ENCODE measurements at places on chromosomes 3 and 15.

DNA sequence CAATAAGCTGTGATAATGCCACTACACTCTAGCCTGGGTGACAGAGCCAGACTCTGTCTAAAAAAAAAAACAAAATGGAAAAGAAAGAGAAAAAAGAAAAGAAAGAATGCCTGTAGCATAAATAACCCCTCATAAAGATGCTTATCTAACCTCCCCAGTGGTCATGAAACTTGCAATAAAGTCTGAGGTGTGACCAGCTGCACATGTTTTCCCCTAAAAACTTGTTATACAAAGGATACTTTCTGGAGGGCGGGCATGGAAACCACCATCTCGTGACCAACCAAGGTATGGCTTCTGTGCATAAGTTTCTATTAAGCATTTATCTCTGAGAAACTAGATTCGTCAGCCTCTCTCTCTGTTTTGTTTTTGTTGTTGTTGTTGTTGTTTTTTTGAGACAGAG is 21.8 kb downstream of the CCDC32 start:
- no peak for DNase-seq

DNA sequence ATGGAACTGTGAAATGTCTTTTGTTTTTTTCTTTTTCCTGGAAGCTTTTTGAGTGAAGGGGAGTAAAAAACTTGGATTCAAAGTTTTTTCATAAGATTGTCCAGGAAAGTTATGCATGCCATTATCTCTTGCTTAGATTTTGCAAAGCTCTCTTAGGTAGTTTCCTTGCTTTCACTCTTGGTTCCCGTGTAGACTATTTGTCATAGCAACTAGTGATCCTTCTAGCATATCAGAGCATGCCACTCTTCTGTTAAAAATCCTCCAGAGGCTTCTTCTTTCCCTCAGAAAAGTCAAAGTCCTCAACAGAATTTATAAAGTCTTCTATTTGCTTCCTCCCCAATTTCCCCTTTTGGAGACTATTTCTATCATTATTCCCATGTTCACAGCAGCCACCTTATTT is 21.1 kb downstream of the GTF2E1 start:
- DNase-seq, result no peak

DNA sequence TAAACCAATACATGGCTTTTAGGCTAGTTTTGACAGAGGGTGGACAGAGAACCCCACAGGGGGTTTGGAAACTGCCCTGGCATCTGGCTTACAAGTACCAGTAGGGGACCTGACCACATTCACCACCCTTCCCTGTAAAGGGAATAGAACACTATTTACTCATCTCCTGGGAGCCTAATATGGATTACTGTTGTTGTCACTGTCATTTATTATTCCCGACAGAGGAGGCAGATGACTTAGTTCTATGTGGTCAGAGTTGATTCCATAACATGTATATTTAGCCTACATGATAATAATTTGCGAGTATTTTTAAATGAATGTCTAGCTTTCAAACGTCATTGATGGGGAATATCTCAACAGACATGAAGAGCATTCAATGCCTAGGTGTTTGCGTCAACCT is 15.9 kb downstream of the ZBTB38 start:
- DNase-seq, result peak; percentile 50

DNA sequence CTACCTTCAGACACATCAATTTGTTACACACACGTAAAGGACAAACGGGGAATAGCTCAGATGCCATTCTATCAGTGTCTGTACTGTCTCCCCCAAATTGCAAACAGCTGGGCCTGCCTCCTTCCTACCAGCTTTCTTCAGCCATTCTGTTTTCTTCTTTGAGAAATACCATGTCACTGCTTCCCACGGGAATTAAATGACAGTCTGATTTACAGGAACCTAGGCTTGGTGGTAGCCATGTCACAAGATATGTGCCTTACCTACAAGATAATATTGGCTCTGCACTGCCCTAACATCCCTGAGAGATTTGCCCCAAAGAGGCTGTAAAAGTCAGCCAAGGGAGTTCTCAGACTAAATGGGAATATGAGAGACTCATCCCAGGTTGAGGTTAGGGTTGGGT is 308.3 kb downstream of the LRTM1 start:
- DNase-seq, result no peak

DNA sequence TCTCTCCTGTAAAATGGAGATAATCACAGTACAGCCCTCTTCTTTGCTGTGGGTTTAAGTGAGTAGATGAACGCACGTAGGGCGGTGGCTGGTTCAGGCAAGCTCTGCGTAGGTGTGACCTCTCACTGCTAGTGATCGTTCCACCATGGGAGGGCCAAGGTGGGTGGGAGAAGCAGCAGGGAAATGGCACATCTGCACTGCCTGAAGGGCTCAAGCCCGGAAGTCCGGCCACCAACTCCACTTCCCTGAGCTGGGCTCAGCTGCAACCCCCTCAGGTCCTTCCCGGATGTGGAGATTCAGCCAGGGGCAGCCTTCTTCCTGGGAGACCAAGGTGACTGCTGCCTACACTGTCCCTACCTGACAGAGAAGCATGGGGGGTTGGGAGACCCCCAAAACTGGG is 102.9 kb downstream of the ADCY5 start:
- DNase-seq, result no peak

- no peak for DNase-seq
Observed at GRCh38 chr3:21564531-21564930, 186.5 kb downstream of the ZNF385D start.

DNA sequence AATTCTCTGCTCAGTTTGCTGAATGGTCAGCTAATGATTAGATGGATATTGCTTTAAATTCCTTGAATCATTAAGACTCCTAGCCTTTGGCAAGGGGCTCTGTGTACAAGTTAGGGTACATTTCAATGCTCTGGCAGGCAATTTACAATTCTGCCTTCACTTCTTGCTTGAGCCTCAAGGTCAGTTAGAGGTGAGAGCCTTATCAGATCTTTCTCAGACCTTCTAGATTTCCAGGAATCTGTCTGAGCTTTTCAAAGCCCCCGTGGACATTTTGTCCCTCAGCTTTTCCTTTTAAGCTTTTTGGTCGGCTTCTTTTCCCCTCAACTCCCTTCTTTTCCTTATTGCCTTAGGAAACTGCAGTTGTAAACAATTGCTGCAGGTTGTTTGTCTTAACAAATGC is 34.7 kb downstream of the TGM4 start:
- no peak for DNase-seq

- peak; percentile 83 for DNase-seq
Observed at GRCh38 chr15:22895465-22896190, 57.2 kb downstream of the NIPA2 start.

DNA sequence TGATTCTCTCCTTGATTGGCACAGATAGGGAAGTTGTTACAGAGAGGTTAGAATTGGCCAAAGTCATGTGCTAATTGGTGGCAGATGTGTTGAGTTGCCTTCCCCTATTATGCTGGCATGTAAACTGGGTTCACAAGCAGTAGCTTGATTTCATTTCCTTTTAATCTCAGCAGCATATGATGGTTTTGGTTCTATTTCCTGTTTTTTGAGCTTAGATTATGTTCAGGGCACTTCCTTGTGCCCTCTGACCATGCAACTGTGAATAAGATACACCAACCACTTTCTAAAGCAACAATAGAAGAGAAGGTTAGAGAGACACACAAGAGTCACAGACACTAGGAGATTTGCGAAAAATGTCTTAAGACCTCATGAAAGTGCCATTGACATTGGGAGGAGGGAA is 16.5 kb downstream of the HPS3 start:
- no peak for DNase-seq

DNA sequence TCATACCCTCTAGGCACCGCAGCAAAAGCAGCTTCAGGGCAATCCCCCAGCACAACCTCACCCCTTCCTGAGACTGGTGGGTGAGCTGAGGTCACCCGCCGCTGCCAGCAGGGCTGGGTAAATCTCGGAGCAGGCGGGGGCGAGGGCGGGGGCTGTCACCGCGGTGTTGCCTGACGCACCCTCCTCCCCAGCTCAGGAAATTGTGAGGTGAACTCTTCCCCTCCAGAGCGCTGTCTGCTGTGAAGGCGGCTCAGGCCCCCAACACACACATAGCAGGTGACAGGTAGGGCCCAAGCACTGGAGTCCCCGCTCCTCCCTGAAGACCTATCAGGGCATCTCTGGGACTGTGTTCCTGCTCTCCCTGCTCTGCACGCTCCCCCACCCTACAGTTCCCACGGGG is 30.2 kb upstream of the FURIN start:
- DNase-seq, result no peak

GRCh38 chr3:38031022-38031994 is 1.9 kb upstream of the PLCD1 start:
- DNase-seq, result peak; percentile 64

DNA sequence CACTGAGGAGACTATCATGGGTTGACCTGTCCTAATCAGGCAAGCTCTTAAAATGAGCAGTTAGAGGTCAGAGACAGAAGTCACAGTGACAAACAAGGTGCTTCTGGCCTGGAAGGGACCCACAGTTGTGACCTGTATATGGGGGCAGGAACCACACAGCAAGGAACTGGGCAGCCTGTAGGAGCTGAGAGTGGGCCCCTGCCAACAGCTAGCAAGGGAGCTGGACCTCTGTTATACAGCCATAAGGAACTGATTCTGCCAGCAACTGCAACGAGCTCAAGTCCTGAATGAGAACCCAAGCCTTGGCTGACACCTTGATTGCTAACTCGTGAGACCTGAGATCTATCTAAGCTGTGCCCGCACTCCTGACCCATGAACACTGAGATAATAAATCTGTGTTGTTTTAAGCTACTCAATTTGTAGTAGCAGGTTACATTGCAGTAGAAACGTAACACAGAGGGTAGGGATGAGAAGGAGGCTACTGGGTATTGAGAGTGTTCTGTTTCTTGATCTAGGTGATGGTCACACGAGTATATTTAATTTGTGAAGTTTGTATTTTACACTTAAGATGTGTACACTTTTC is 44.5 kb upstream of the MAGI1 start:
- no peak for DNase-seq

DNA sequence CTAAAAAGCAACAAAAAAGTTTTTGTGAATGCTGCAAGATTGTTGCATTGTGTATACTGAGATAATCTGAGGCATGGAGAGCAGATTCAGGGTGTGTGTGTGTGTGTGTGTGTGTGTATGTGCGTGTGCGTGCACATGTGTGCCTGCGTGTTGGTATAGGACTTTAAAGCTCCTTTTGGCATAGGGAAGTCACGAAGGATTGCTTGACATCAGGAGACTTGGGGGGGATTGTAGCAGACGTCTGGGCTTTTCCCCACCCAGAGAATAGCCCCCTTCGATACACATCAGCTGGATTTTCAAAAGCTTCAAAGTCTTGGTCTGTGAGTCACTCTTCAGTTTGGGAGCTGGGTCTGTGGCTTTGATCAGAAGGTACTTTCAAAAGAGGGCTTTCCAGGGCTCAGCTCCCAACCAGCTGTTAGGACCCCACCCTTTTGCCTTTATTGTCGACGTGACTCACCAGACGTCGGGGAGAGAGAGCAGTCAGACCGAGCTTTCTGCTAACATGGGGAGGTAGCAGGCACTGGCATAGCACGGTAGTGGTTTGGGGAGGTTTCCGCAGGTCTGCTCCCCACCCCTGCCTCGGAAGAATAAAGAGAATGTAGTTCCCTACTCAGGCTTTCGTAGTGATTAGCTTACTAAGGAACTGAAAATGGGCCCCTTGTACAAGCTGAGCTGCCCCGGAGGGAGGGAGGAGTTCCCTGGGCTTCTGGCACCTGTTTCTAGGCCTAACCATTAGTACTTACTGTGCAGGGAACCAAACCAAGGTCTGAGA is 4.7 kb downstream of the BHLHE40 start:
- DNase-seq, result peak; percentile 90

DNA sequence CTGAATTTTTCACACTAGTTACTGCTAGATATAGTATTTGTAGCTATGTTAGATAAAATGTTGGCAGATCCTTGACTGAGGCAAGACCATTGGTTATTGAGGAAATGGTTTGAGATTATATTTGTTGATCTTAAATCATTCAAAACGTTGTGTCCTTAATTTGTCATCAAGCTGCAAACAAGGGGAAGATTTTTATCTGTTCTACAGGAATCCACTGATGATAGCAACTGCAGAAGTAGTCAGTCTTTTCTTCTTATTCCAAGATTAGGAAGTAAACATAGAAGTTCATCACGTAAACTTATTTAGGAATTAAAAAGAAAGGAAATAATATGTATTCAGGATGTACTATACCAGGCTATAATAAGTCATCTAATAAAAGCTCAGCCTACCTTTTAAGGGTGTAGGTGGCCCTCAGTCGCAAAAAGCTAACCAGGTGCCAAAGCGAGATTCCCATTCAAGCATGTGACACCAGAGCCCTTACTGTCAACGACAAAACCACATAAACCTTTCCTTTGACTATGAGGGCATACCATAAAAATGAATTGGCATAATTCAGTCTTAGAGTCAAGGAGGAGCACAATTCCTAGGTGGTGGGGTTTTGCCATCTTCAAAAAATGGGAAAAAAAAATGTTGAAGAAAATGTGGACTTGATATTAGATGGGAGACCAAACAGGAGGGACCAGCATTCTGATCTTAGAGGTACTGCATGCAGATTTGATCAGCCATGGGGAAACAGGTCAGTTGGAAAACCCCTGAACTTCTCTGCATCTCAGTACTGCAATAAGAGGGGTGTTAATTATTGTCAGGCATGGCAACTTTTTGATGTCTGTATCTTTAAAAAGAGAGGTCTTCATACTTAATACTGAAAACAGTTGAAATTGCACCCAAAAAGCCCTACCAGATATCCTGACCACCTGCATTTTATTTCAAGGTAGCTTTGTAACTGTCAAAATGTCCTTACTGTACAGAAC is 212.5 kb upstream of the UBE2E1 start:
- no peak for DNase-seq

DNA sequence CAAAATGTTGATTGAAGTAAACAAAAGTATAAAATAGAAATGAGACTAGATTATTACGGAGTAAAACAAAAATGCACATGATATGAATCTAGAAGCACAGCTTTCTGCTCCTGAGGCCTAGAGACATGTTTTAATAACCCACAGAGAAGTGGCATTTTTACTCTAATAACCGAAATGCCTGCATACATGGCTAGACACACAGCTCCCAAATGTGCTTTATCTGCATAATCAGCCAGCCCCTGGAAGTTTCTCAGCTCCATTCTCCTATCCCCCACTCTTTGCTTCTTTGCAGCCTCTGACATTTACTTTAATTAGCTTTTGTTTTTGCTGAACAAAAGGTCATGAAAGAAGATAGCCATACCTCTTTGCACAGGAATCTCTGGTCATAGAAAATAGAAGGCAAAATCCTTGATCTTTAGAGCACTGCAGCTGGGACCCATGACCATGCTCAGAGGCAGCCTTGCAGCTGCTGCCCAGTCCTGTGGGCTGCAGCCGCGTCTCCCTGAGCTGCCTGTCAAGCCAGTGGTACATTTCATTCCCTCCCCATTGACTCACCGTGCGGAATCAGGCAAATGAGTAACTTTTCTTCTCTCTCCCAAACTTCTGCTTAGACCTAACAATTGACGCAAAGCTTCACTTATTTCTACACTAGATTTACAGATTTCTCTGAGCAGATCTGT is at the start of gene VEPH1:
Gene VEPH1, minus strand, starts transcription at position 501 of the 680 bp plus-strand sequence. CDS start 8,067 bp downstream, outside the sequence.
- peak; percentile 47 for DNase-seq

- peak; percentile 21 for DNase-seq
Observed at GRCh38 chr15:51992953-51993352, 21.4 kb upstream of the LEO1 start.

GRCh38 chr15:57917998-57918397 is 147.5 kb downstream of the ALDH1A2 start:
- no peak for DNase-seq
